Osteocyte (in vitro differentiated cells): ENCODE measurements at places on chromosomes 2 and 18. TPM values are rescaled to one million over a fixed set of nuclear protein-coding genes. Genes with fewer than 3 reads are reported as not detected.

DNA sequence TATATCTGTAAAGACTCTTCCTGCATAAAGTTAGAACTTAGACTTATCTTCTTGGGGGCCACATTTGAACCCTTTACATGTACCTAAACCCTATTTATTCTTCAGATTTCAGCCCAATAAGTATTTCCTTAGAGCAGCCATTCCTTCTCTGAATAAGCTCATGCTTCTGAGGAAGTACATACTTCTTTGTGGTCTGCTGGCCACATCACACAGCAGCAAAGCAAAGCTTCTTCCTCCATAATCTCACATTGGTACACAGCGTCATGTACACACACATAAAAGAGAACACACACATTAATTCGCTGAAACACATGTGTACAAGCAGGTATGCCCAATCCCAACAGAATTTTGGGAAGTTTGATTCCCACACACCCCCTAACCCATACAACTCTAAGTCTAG, 331.0 kb downstream of the CDH2 start:
- H3K27me3 ChIP-seq = no peaks in the 10 kb centered on the region
- no peaks in the 10 kb centered on the region for H3K36me3 ChIP-seq
- H3K4me3 ChIP-seq = no peak overlapping the region
- H3K27ac ChIP-seq = no peak overlapping the region
- DNase-seq = no peak
- H3K4me1 ChIP-seq = peaks cover 22% of the 10 kb centered on the region

- peaks cover 22% of the 10 kb centered on the region for H3K27me3 ChIP-seq
- no peak overlapping the region for H3K27ac ChIP-seq
- H3K4me3 ChIP-seq = no peak overlapping the region
- peaks cover 2% of the 10 kb centered on the region for H3K36me3 ChIP-seq
- no peaks in the 10 kb centered on the region for H3K4me1 ChIP-seq
- no peak for DNase-seq
These were observed 87.3 kb upstream of the CNGA3 start for GRCh38 chr2:98258906-98259305.

- DNase-seq = no peak
- peaks cover 22% of the 10 kb centered on the region for H3K36me3 ChIP-seq
- H3K27ac ChIP-seq = peak overlapping the region; percentile 79
- H3K27me3 ChIP-seq = no peaks in the 10 kb centered on the region
These were observed 52.5 kb downstream of the SETBP1 start for GRCh38 chr18:44733069-44733753.

Gene ANKRD62
- not detected in 2 replicates for total RNA-seq

Gene HTR2B
- 3.1 and 3.9 TPM in 2 replicates for total RNA-seq
